ENCODE measurements at places on chromosomes 5 and 9.

DNA sequence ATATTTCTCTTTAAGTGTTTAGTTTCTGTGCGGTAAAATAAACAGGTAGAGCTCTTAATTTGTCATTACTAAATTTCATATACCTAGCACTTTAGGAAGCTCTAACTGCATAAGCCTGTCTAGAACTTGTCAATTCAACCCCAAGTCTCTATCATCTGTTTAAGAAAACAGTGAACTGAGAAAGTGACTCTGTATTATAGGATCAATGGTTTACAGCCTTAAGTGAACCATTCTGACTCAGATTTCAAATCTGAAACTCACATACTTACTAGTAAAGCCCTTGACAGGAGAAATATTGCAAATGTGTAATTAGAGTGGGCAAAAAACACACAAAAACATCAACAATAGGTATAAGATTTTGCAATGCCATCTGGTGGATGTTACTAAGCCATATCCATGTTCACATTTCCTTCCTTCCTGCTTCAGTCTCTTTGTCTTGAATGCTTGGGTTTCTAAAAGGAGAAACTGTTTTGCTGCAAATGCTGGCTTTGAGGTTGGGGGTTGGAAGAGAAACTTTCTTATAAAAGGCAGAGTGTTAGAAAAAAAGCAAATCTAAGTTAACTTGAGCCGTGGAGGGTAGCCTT is 101.8 kb downstream of the DOCK8 start:
- no peak for DNase-seq

DNA sequence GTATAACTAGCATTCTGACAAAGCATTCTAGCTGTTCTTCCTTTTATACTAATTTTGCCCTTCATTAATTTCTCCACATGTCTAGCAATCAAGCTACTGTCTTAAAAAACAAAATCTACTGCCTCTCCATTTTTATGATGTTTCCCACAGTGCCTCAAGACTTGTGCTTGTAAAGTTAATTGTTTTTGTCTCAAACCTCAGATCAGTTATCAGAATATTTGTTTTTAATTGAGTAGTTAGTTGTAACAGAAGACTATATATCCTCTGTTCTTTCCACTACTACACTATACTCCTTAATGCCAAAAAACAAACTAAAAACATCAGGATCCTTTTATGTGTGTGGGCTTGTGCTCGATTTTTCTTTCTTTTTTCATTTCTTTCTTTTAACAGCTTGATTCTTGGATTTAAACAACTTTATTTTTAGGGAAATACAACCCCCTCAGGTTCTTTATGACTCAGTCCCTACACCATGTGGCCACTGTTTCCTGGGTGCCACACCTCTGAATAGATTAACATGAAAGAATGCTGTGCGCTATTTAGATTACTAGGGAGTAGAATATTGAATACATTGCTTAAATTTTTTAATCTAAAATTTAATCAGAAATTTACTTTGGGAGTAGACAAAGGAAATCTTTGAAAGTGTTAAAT is 1.2 kb downstream of the ASPN start:
- no peak for DNase-seq

- DNase-seq = no peak
Observed at GRCh38 chr5:130109152-130109551, 204.9 kb downstream of the CHSY3 start.

GRCh38 chr5:156942064-156942463 is 21.0 kb downstream of the TIMD4 start:
- DNase-seq = no peak

- no peak for DNase-seq
Observed at GRCh38 chr5:149682532-149683075, 47.5 kb upstream of the PPARGC1B start.

GRCh38 chr5:178121391-178122276 is 8.3 kb downstream of the N4BP3 start:
- no peak for DNase-seq

GRCh38 chr5:10290438-10290837 is 17.3 kb downstream of the CMBL start:
- no peak for DNase-seq

- no peak for DNase-seq
Observed at GRCh38 chr5:14161825-14162556, 18.8 kb downstream of the TRIO start.

DNA sequence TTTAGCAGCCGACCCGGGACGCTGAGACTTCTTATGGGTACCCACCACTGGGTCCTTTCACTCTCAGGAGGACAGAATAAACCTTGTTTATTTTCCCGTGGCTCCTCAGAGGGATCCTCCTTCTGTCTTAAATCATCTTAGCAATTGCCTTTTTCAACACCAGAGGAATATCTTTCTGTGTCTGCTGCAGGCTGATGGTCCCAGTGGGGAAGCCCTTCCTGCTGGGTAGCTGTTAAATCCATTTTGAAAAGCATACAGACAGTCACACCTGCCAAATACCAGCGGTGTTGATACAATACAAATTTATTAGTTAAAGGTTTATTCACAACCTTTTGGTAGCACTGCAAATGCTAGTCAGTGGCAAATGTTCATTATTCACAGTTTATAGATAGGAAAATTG is 222.9 kb downstream of the AOPEP start:
- no peak for DNase-seq

All from activated CD4-positive, alpha-beta T cell treated with anti-CD3 and anti-CD28 coated beads, Interleukin-2, amount 50 U/mL, for 4 hours (primary cell).